ENCODE measurements at places on chromosomes 6 and 20.

DNA sequence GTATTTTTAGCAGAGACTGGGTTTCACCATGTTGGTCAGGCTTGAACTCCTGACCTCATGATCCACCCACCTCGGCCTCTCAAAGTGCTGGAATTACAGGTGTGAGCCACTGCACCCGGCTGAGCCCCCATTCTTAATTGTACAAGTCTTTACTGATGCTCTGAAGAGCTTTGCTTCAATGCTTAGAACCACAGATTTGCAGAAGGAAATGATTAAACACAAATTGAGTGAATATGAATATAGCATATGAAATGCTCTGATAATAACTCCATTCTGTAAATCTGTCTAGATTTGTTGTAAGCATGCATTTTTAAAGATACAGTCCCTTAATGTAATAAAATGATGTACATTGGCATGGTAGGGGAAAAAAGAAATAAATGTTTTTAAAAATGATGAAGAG lies 4.3 kb upstream of the MCM3 start:
- DNase-seq: no peak

DNA sequence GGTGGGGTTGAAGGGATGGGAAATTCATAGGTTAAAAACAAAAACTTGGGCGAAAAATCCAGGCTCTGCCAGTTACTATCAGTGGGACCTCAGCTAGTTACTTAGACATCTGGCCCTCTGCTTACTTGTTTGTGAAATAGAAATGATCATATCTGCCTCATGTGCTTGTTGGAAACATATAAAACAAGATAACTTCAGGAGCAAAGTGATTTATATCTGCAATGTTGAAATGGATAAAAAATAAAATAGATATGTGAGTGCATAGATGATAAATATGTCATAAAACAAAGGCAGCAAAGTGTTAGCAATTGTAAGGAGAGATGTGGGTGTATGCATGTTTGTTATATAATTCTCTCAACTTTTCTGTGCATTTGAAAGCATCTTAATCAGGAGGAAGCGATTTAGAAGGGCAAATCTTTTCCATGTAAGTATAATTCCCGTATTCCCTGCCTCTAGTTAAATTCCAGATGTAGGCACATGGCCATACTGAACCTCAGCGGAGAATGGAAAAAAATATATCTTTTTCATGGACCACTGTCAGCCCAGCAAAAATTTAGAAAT lies 579.0 kb upstream of the FLRT3 start:
- no peak for DNase-seq

- DNase-seq: no peak
Observed at GRCh38 chr6:88512951-88513350, 346.8 kb upstream of the CNR1 start.

- no peak for DNase-seq
Observed at GRCh38 chr20:40925829-40926510, 102.7 kb upstream of the TOP1 start.

Measured in astrocyte of the hippocampus (primary cell).